Activated T-cell treated with anti-CD3 and anti-CD28 coated beads for 48 hours (primary cell): ENCODE measurements at places on chromosomes 11 and 22.

- DNase-seq, result no peak
Measured at GRCh38 chr11:119378851-119379465, 2.5 kb downstream of the USP2 start.

DNA sequence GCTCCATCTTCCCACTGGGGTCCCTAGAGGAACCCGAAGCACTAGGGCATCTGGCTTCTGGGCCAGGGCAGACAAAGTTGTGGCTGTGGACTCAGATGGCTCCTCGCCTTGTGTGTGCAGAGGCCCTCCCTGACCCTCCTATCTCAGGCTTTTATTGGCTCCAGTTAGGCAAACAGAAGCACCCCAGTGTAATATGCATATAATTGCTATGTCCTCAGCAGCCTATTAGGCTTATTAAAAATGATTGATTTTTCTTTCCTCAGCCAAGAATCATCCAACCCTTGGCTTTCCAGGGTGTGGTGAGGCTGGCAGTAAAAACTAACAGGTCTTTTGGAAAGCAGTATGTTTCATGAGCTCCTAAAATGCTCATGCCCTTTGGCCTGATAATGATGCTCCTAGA is 22.3 kb downstream of the UPB1 start:
- no peak for DNase-seq

- DNase-seq, result no peak
Measured at GRCh38 chr11:86492370-86493010, 117.8 kb downstream of the CCDC81 start.

DNA sequence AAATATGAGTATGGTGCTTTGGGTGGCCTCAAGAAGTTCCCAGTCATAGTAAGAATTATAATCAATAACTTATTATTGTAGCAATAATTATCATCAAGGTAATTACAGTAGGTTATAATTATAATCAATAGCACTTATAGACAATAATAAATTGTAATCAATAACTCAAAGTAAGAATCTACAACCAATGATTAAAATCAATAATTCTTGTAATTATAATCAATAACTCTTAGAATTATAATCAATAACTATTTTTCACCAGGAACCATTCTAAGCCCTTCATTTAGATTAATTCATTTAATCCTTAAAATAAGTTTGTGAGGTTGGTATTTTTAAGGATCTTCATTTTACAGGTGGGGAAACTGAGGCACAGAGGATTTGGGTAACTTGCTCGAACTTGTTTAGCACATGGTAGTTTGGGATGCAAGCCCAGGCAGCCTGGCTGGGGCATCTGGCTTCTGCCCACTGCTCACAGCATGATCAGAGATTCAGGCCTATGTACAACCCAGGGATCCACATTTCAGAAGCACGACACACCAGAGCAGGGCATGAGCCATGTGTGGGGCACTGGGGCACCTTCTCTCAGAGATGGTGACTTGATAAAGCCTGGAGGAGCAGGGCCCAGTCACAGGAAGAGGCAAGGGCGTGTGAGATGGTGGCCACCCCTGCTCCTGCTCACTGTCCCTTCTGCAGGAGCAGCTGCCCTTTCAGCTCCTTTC is 46.6 kb downstream of the SLC1A2 start:
- no peak for DNase-seq

DNA sequence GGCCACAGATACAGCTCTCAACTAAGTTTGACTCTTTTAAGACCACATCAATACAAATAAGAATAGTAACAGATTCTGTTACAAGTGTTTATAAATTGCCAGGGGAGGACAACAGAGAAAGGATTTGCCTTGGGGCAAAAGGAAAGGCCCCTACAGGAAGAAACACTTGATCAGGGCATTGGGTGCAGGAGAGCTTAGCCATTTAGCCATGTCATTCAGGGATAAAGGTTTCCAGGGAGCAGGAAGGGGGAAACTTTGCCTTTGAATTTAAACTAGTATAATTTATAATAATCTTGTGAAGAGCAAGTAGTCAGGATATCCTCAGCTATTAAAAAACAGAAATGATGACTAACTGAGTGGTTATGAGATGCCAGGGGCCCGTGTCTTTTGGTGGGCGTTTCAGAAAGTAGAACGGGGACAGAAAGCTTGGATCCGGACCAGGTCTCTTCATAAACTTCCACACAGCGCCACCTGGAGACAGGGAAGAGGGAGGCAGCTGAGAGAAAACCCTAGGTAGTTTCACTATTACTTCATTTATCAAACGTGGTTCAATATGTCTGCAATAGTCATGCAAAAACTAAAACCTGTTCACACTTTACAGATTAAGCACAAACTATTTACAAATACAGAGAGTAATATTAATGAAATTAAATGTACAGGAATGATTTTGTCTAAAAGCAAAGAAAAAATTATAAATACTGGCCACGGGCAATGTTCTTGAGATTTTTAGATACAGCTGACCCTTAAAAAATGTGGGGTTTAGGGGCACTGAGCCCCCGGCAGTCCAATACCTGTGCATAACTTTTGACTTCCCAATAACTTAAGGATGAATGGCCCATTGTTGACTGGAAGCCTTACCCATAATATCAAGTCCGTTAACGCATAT is 11.0 kb upstream of the SLC5A4 start:
- peak; percentile 67 for DNase-seq

DNA sequence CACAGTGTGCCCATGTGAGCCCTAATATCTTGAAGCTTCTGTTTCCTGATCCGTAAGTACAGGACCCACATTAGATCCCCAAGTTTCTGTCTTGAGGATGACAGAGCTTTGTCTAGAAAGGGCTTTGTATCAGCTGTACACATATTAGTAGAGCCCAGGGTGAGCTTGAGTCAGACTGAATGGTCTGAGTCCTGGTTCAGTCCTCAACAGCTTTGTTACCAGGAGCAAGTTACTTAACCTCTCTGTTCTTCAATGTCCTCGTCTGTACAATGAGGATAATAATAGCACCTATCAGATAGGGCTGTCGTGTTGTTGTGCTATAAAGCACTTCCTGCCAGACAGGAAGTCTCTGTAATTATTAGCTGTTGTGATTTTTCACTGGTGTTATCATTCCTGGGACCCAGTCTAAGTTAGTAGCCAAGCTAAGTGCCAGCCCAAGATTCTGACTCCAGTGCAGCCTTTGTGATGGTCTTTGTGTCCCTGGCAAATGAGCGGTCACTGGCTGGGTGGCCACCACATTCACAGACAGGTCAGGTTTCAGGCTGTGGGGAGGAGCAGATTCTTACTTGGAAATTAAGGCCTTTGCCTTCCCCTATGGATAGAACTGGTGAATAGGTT is 6.8 kb downstream of the TOM1 start:
- DNase-seq, result no peak

DNA sequence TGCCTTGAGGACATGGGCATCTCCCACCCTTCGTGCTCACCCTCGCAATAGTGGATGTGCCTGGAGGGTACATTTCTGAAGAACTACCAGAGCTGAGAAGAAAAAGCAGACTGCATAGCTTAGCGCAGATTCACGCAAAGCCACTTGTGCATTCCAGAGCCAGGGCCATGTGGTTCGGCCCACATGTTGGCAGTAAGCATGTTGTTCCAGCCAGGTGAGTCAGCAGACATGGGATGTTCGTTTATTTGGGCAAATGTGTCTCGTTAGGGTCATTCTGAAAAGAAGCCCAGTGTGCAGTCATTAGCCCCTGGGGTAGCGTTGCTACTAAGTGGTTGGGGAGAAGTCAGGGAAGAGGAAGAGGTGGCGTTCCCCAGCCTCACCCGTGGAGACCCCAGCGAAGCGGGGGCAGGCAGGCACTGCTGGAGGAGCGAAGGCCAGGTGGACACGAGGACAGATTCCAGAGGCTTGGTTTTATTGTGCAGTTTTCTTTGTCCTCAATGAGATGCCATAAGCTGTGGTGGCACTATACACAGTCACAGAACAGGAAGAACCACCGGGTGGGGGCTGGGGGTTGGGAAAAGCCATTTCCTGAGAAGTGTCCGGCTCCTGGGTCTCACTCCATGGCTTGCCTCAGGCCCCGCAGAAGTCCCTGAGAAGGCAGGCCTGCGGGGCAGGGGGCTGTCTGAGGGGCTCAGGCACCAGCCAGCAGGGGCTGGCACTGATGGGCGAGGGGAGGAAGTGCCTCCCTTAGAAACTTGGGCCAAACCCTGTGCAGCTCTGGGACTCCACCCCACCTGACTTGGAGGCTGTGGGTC is 5.0 kb downstream of the THY1 start:
- no peak for DNase-seq

DNA sequence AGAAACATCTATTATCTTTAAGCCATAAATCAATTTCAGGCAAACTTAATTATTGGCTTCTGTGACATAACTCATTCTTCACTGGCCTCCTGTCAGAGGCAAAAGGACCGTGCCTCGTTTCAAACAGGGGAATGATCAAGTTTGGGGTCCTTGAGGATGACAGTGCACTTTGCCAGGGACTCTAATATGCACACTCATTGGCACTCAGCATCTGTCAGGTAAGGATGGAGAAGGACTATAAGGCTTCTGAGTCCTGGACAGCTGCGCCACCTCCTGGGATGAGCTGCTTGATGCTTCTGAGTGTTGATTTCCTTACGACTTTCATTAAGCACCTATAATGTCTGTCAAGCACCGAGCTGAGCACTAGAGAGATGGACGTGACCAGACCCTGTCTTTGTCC is 20.2 kb downstream of the BPIFC start:
- no peak for DNase-seq

DNA sequence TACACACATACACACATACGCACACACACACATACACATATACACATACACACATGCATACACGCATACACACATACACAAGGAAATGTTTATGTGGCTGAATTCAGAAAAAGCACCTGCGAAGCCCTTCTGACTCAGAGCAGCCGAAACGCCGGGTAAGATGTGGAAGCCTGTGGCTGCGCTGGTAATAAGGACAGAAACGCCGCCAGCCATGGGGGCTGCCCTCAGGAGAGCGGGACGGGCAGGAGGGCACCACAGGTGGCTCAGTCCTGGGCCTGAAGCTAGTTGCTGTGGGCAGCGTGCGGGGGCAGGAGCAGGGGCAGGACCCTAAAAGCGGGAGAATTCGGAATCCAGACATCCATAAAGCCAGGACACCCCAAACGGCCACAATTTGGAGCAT is 378.3 kb downstream of the BRD1 start:
- no peak for DNase-seq

- DNase-seq, result no peak
Measured at GRCh38 chr11:105609832-105610781, at the start of gene GRIA4. GRIA4 (plus strand) TSS chr11:105610073; CDS start chr11:105610998, 925 bp downstream.

DNA sequence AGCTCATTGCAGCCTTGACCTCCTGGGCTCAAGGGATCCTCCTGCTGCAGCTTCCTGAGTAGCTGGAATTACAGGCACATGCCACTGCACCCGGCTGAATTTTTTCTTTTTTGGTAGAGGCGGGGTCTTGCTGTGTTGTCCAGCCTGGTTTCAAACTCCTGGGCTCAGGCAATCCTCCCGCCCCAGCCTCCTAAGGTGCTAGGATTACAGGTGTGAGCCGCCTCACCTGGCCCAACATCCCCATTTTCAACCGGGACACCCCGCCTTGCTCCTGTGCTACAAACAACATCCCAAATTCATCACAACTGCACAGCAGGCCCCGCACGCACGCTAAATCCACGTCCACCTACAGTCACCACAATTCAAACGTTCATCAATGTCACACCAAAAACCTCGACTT is 61.0 kb downstream of the ARFGAP3 start:
- no peak for DNase-seq

- DNase-seq, result no peak
Measured at GRCh38 chr22:22042009-22042408, 59.4 kb upstream of the TOP3B start.

DNA sequence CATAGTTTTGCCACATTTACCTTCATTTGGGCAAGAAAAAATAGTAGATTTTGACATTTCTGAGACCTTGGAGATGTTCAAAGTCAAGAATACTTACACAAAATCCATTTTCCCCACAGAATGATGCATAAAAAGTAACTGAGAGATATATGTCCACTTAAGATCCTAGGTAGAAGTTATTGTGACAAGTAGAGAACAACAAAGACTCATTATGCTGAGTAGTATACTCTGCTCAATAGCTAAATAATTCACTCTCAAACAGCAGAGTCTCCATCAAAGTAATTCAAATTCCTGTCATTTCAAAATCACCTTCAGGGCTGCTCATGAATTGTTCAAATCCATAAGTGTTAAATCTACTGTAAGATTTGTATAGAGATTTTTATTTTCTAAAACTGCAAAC is 35.3 kb downstream of the IMMP1L start:
- no peak for DNase-seq

- no peak for DNase-seq
Measured at GRCh38 chr11:17633987-17634775, 85.2 kb upstream of the MYOD1 start.

DNA sequence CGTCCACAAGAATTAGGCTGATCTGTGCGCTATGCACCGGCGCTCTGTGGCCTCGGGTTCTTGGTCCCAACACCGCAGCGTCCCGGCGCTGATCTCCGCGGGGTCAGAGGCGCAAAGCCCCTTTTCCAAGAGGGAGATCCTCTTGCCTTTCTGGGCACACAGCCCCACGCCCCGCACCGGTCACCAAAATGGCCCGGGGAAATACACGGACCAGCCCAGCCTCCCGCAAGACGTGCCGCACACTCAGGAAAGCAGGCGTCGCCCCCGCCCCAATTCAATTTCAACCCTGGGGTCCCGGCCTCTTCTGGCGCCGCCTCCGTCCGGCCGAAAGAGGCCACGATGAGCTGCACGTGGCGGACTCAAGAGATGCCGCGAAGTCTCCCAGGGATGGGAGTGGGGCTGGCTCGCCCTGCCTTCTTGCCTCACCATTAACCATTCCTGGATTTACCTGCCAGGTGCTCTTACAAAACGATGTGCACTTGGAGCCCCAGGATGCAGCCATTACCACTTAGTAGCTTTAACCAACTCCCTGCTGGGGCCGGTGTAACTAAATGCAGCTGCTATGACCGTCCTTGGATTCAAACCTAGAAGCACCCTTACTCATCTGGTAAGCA is 10.5 kb downstream of the PIWIL3 start:
- no peak for DNase-seq

DNA sequence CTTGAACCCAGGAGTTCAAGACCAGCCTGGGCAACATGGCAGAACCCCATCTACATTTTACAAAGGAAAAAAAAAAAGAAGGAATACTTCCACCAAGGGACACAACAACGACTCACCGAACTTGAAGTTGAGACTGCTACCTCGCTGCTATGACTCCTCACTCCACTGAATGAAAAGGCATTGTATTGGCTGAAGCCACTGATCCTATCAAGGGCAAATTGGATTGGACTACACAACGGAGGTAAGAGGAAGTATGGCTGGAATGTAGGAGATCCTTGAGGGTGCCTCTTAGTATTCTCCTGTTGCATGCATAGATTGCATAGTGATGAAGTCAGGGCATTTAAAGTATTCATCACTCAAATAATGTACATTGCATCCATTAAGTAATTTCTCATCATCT is 97.9 kb downstream of the CWF19L2 start:
- DNase-seq, result no peak

DNA sequence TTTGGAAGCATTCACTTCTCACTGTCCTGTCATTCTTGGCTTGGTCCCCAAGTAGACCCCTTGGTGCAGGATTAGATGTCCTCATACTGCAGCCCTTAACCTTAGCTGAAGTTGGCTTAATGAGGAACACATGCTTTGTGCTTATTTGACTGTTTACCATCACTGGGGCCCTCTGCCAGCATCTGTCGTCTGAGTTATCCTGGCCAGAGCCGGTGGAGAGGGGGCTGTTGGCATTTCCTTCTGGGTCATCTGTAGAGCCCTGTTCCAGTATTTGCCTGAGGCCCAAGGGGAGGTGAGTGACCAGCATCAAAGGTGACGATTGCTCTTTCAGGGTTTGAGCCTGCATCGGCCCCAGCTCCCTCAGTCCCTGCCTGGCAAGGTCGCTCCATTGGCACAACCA is 126.4 kb upstream of the RASSF10 start:
- DNase-seq, result no peak

- DNase-seq, result no peak
Measured at GRCh38 chr11:134334796-134335571, 3.2 kb downstream of the GLB1L2 start.
